A172 (cell line): ENCODE measurements at places on chromosomes 3 and 15. TPM values are rescaled to one million over a fixed set of nuclear protein-coding genes. Genes with fewer than 3 reads are reported as not detected.

DNA sequence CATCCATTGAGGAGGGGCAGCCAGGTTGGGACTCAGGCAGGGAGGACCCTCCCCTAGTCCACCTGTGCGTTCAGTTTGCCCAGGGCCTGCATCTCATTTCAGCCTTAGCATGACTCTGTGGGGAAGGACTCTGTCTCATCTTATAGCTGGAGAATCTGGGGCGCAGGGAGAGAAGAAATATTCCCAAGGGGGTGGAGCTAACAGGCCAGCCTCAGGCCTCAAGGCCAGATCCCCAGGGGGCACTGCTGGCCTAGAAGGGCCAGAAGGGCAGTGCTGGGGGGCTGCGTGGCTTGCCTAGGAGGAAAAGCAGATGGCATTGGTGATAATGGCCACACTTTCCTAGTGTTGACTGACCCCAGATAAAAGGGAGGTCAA lies 10.9 kb downstream of the AMOTL2 start:
- DNase-seq, result no peak

- peak; percentile 56 for DNase-seq
Observed at GRCh38 chr3:56251343-56251945, 216.8 kb downstream of the ERC2 start.

DNA sequence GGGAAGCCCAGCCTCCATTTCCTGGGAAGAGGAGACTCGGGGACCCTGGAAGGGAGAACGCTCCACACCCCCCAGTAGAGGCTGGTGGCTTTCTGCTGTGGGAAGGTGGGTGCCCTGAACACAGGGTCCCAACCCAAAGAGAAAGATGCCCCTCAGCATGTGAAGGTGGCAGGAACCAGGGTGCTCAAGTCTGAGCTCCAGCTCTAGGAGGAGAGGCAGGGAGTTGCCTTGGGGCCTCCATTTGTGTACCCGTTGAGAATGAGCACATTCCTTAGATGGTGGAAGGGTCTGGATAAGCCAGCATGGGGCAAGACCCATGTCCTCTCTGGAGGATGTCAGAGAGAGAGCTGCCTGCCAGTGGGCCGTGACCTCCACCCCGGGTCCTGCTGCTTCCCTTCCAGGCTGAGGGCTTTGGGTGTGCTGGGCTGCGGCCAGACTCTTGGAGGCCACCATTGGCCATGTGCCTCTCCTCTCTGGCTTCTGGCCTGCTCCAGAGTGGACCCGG lies 212.4 kb downstream of the TBC1D2B start:
- DNase-seq, result no peak

GRCh38 chr3:4547799-4548198 lies 54.7 kb downstream of the ITPR1 start:
- DNase-seq, result no peak

The MFAP1 gene
- total RNA-seq, result 34.3 and 34.5 TPM in 2 replicates
